ENCODE measurements at places on chromosomes 6 and 20.

DNA sequence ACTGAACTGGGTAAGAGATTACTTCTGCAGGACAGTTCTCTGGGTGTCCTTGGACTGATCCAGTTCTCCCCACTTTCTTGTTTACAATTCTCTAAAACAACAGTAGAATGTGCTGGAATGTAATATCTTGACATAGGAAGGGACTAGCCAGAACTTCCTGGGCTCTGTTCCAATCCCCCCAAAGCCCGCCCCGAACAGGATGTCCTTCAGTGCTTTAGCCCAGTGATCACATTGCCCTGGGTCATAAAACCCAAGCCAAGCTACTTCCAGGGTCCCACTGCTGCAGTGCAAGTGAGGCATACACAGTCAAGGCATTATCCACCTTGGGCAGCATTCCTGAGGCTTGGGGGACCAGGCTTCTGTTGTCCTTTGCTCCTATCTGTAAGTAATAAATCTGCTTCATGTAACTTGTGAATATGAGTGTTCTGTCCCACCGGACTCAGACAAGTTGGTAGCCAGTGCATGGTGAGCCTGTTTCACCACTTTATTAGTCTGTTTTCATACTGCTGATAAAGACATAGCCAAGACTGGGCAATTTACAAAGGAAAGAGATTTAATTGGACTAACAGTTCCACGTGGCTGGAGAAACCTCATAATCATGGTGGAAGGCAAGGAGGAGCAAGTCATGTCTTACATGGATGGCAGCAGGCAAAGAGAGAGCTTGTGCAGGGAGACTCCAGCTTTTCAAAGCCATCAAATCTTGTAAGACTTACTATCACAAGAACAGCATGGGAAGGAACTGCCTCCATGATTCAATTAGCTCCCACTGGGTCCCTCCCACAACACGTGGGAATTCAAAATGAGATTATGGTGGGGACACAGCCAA lies 23.5 kb downstream of the FITM2 start:
- DNase-seq = no peak

- no peak for DNase-seq
Measured at GRCh38 chr6:70396796-70397729, 16.2 kb upstream of the FAM135A start.

DNA sequence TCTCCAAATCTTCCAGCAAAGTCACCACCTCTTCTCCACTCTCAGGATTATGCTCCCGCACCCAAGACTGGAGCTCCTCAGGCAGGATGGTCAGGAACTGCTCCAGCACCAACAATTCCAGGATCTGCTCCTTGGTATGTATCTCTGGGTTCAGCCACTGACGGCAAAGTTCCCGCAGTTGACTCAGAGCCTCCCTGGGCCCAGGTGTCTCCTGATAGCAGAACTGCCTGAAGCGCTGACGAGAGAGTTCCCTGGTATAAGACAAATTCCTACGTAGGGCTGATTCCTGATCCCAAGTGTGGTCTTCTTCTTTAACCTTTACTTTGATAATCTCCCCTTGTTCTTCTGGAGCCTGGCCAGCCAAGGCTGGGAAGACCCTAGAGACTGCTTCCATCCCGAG lies 60.6 kb downstream of the GPX5 start:
- DNase-seq = no peak

- no peak for DNase-seq
Measured at GRCh38 chr20:7585126-7585679, 355.1 kb downstream of the HAO1 start.

- no peak for DNase-seq
Measured at GRCh38 chr6:135147637-135148592, 33.2 kb upstream of the MYB start.

DNA sequence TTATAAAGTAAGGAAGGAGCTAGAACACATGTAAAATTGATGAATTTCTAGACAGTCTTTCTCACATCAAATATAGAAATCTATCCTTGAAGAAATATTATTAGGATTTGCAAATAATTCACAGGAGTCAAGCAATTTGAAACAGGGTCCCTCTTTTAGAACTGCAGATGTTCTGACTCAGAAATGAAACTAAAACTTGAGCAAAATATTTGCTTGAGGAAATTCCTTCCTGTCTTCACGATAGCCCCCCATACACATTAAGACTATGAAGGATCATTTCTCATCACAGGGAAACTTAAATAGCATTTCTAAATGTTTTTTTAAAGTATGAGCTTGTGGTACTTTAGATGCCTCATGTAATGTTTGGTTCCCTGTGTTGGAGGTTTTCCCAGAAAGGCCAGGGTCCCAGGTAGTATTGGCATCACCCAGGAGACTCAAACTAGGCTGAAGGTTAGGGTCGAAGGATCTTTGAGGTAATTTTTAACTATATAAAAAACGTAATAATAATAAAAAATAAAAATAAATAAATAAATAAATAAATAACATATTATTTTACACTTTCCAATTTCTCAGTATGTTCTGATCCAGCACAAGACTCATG lies 144.0 kb upstream of the TBX18 start:
- no peak for DNase-seq

DNA sequence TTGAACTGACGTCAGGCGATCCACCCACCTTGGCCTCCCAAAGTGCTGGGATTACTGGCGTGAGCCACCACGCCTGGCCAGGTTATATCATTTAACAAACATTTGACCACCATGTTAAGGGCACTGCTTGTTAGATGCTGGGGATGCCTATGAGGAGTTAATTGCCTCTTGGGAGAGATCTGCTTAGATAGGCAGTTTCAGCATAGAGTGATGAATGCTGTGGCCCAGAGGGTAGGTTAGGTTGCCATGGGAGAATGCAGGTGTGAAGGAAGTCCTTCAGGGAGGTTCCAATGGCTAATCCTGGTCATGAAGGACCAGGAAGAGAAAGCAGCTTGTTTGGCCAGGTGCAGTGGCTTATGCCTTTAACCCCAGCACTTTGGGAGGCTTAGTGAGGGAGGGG lies 17.0 kb downstream of the PHF20 start:
- no peak for DNase-seq

GRCh38 chr6:128932061-128932460 lies 49.1 kb downstream of the LAMA2 start:
- DNase-seq = no peak

DNA sequence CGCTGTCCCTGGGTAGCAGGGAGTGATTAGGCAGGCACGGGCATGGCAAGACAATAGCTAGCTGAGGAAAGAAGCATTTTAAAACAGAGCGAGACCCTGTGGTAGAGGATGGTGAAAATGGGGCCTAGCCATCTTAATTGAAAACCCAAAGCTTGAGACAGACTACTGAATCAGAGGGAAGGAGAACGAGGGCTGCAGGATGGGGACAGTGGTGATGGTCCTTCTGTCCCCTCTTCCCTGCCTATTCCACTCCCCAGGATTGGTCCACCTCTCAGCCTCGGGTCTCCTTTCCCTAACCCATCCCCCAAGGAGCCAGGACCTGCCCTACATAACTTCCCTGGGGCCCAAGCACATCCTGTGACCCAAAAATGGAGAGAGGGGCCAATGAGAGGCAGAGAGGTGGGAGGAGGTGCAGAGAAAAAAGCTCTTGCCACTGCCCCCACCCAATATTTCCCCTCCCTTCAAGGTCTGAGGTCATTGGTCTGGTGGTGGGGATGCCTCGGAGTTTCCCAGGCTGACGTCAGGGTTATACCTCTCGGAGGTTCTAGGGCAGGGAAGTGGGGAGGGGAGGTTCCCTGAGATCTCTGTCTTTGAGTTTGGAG lies 884 bp upstream of the CUTA start:
- no peak for DNase-seq

- no peak for DNase-seq
Measured at GRCh38 chr6:83735461-83735860, 26.6 kb upstream of the SNAP91 start.

DNA sequence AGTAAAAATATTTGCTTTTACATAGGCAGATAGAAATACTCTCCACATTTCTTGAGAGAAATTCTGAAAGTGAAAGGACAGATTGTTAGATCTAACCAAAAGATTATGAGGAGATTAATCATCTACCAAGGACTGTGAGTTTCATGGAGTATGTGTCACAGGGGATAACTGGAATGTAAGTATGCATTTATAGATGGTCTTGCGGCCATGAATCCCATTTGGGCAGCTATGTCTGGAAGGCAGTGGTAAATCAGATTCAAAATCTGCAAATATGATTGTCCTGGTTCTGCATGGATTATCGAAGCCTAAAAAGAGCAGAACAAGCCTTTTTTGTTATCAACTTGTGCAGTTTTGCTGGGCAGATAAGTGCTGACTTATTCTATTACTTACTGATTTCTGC lies 293.8 kb downstream of the RFPL4B start:
- DNase-seq = no peak

DNA sequence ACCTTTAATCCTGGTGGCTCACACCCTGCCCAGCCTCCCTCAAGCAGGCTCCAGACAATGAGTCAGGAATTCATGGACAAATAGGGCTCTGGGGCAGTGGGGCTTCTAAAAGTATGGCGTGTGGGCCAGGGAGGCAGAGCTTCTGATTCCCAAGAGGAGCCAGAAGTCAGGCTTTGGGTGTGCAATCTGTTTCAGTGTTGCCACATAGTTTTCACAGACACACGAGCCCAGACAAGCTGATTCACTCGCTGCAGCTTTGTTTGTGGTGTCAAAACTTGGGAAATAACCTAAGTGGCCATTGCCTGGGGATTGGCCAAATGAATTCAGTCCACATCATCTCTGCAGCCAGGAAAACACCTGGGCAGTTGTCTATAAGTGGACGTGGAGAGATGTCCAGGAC lies 9.2 kb downstream of the PEDS1 start:
- DNase-seq = no peak

- no peak for DNase-seq
Measured at GRCh38 chr6:4979426-4979825, 24.4 kb downstream of the RPP40 start.

- no peak for DNase-seq
Measured at GRCh38 chr6:31139599-31139998, 733 bp upstream of the PSORS1C2 start.

GRCh38 chr6:167751579-167752115 lies 75.1 kb upstream of the AFDN start:
- no peak for DNase-seq

- no peak for DNase-seq
Measured at GRCh38 chr6:16425881-16426615, 187.7 kb downstream of the GMPR start.
